Activated CD4-positive, alpha-beta memory T cell treated with anti-CD3 and anti-CD28 coated beads for 36 hours (primary cell): ENCODE measurements at places on chromosomes 7 and 10.

DNA sequence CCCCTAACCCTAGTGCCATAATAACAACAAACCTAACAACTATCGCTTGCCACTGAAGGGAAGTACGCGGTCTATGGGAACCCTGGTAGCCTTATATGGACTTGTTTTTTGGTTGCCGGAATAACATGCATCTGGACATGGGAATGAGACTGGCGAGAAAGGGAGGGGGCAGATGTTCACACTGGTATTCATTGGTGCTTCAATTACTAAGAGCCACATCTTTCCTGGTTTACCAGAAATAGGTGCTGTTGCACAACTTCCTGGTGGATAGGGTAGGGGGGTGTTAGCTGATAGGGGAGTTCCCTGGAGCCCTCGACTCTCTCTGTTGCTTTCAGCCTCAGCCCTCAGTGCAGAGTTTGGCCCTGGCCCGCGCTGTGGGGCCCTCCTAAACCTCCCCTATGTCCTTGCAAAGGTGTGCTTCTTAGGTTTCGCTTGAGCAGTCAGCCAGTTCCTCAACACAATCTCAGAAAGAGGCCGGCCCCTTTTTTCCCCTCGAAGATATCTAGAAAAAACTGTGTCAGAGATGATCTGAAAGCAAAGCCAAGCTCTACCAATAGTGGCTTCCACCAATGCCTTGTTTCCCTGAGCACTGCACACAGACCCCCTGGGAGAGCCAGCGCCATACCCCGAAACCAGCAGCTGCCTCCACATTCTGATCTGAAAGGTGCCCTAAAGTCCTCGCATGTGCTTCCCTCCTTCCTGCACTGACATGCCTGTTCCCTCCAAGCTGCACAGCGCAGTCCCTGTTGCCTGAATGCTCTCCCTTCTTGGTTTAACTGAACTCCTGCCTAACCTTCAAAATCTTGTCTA lies 13.5 kb downstream of the TBXAS1 start:
- DNase-seq = no peak

GRCh38 chr7:89503281-89503680 lies 651.0 kb upstream of the STEAP1 start:
- DNase-seq = no peak

DNA sequence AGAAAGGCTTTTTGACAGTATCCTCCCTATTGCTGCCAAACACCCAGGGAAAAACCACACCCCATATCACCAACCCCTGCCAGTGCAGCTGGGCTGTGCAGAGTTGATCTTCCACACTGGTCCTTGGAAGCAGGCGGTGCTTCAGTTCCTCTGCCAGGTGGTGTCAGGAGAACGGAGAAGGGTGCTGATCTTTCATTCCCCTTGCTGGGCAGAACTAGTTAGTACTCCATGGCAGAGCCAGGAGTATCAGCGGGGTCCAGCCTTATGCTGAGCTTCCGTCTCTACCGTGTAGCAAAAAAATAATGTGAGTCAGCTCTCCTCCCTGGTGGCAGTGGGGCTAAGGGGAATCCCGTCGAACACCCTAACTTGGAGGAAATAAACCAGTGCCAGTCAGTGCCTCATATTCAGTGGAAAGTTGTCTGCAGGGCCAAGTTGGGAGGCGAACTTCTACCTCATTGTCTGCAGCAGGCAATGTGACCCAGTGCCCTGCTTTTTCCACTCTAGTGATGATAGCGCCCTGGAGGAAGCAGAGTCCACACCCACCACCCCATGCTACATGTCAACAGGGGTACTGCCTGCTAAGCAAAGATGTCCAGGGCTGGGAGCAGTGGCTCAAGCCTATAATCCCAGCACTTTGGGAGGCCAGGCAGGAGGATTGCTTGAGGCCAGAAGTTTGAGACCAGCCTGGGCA lies 175.4 kb downstream of the AUTS2 start:
- DNase-seq = no peak

GRCh38 chr10:11208908-11209829 lies 191.5 kb downstream of the CELF2 start:
- DNase-seq = peak; percentile 65

DNA sequence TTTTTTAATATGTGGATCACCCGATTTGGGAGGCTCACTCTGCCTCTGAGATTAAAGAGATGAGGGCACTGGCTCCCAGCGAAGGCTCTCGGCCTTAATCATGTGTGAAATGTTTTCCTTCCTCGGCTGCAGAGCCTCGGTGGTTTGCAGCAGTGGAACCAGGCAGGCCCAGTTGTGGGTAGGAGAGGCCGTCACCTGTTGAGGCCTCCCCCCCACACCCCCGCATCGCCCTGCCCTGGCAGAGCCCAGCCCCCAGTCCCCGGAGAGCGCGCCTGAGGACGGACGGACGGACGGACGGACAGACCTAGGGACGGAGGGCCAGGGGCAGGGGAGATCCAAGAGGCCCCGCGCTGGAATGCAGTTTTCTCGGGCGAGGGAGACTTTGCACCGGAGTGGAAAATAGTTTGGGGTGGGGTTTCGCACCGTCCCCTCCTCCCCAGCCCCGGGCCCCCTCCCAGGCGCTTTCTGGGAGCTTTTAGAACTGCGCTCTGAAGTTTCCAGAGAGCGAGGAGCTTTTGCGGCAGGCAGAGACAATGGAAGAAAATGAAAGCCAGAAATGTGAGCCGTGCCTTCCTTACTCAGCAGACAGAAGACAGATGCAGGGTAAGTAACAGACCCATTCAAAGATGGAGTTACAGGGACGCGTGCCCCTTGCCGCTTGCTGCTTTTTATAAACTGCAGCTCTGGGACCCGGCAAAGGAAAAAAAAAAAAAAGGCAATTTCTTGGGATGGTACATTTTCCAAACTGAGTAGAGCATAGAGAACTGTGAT lies at the start of gene KIAA1217:
Gene KIAA1217 (plus strand): TSS at position 478 of the 771 bp plus-strand sequence. CDS start 56 bp downstream, at position 534.
- DNase-seq = peak; percentile 23

GRCh38 chr7:151687523-151688235 lies 168.0 kb upstream of the RHEB start:
- no peak for DNase-seq
